ENCODE measurements at places on chromosomes 4 and X. TPM values are rescaled to one million over a fixed set of nuclear protein-coding genes. Genes with fewer than 3 reads are reported as not detected.

Gene QRFPR
- 0.61 TPM for total RNA-seq

- no peak overlapping the region for H3K27ac ChIP-seq
- DNase-seq = no peak
- H3K36me3 ChIP-seq = no peaks in the 10 kb centered on the region
These were observed 132.2 kb downstream of the SLC10A7 start for GRCh38 chr4:146389561-146389960.

Gene POU3F4
- not detected for total RNA-seq

GRCh38 chr4:2320152-2320551 is 58.2 kb upstream of the MXD4 start:
- H3K36me3 ChIP-seq = no peaks in the 10 kb centered on the region
- DNase-seq = no peak
- no peaks in the 10 kb centered on the region for H3K27me3 ChIP-seq
- H3K4me3 ChIP-seq = no peak overlapping the region
- no peaks in the 10 kb centered on the region for H3K4me1 ChIP-seq
- no peak overlapping the region for H3K27ac ChIP-seq

DNA sequence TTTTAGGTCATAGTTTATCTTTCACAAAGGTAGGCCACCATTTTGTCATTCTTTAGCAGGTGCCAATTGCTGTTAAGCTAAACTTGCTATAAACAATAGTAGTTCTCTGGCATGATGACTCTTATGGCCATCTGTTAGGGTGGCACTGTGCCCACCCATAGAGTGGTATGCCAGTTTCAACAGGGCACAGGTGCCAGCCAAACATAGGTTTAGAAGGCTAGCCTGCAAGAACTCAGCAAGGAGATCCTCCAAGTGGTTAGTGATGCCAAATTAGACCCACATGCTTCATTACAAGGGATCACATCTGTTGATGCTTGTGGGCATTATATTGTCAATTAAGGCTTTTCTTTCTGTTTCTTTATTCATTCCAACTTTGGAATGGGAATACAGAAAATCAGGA is 204.5 kb downstream of the FMR1NB start:
- no peaks in the 10 kb centered on the region for H3K27me3 ChIP-seq
- no peaks in the 10 kb centered on the region for H3K36me3 ChIP-seq
- H3K27ac ChIP-seq = no peak overlapping the region

Gene C4orf50
- 0.28 TPM for total RNA-seq

Gene AFM
- total RNA-seq = not detected

DNA sequence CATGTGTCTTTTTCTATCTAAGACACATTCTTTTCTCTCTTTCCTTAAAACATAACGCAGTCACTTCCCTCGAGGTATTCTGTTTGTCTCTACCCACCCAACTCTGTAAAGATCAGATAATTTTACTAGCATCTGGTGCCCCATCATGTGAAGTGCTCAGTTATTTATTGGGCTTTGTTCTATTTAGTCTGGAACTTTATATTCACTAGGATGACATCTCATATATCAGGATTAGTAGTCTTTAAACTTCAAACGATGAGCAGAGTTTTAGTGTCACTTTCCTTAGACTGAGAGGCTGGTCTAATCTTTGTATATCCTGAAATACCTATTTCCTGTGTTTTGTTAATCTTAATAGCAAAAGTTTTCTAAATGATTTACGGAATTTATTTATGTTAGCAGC is 445.5 kb upstream of the NDST3 start:
- H3K4me3 ChIP-seq = no peak overlapping the region
- DNase-seq = no peak
- no peaks in the 10 kb centered on the region for H3K27me3 ChIP-seq
- no peaks in the 10 kb centered on the region for H3K36me3 ChIP-seq

GRCh38 chr4:61245069-61245714 is 45.1 kb downstream of the ADGRL3 start:
- peak overlapping the region; percentile 5 for H3K27ac ChIP-seq
- H3K36me3 ChIP-seq = no peaks in the 10 kb centered on the region
- no peak overlapping the region for H3K4me3 ChIP-seq

DNA sequence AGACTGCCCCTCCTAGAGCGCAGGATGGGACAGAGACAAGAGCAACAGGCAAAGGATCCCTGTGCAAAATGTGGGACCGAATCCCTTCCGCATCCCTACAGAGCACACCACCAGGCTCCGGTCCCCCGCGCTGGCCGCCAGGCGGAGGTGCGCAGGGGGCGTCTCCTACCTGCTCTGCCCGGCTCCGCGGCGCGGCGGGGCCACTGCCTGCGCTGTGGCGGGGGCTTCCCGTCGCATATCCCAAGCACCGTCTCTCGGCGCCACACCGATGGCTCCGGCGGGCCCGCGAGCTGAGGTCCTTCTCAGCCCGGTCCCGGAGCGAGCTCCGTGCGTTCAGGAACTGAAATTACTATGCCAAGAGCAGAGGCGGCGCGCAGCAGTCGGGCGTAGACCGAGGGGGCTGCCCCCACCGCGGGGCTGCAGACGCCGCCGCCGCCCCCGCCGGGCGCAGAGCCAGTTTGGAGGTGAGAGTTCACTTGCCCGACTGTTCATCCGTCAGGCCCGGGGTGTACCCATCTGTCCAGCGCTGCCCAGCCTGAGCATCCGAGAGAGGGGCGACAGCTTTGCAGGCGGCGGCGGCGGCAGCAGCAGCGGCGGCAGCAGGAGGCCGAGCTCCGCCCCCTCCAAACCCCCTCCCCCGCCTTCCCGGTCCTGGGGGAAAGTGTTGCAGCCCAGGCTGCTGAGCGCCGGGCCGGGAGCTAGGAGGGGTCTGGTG is at the start of gene GPRIN3:
TSS of gene GPRIN3 (minus strand) at position 355 of the 715 bp plus-strand sequence. CDS start 57,690 bp downstream, outside the sequence.
- H3K4me1 ChIP-seq = no peaks in the 10 kb centered on the region

Gene EMD
- 7.7 TPM for total RNA-seq

GRCh38 chrX:38891641-38892413 is 90.6 kb downstream of the MID1IP1 start:
- no peak overlapping the region for H3K4me3 ChIP-seq
- no peaks in the 10 kb centered on the region for H3K4me1 ChIP-seq
- H3K27me3 ChIP-seq = peaks cover 10% of the 10 kb centered on the region
- H3K36me3 ChIP-seq = no peaks in the 10 kb centered on the region
- DNase-seq = no peak

DNA sequence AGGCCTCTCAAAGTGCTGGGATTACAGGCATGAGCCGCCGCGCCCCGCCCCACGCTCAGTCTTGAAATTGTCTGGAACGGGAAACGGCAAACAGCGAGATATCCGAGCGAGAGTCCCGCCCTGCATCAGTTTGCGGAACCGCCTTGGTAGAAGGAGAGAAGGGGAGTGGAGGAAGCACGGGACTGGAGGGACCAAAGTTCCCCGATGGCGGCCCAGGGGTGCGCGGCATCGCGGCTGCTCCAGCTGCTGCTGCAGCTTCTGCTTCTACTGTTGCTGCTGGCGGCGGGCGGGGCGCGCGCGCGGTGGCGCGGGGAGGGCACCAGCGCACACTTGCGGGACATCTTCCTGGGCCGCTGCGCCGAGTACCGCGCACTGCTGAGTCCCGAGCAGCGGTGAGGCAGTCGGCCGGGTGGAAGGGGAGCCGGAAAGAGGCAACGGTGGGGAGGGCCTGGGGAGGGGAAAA is at the start of gene BST1:
TSS of gene BST1 (plus strand) at position 125 of the 463 bp plus-strand sequence. CDS start at position 205, 80 bp downstream.
- H3K4me1 ChIP-seq = peaks cover 6% of the 10 kb centered on the region
- H3K36me3 ChIP-seq = no peaks in the 10 kb centered on the region
- H3K4me3 ChIP-seq = no peak within 1 kb of the TSS
- no peak within 1 kb of the TSS for H3K27ac ChIP-seq
- H3K27me3 ChIP-seq = no peaks in the 10 kb centered on the region

- H3K4me3 ChIP-seq = no peak overlapping the region
- H3K27ac ChIP-seq = no peak overlapping the region
- DNase-seq = no peak
- H3K4me1 ChIP-seq = no peaks in the 10 kb centered on the region
- no peaks in the 10 kb centered on the region for H3K27me3 ChIP-seq
These were observed 84.5 kb upstream of the ATXN3L start for GRCh38 chrX:13404364-13404763.

DNA sequence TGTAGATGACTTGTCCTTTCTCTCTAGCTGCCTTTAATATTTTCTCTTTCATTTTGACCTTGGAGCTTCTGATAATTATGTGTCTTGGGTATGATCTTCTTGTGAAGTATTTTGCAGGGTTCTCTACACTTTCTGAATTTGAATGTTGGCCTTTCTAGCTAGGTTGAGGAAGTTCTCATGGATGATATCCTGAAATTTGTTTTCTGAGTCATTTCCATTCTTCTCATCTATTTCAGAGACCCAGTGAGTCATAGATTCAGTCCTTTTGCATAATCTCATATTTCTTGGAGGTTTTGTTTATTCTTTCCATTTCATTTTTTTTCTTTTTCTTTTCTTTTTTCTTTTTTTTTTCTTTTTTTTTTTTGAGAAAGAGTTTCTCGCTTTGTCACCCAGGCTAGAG is 585.7 kb upstream of the PABPC4L start:
- no peaks in the 10 kb centered on the region for H3K4me1 ChIP-seq
- no peak for DNase-seq
- H3K27ac ChIP-seq = no peak overlapping the region
- no peaks in the 10 kb centered on the region for H3K27me3 ChIP-seq
- no peak overlapping the region for H3K4me3 ChIP-seq

Gene ADGRG2
- total RNA-seq = 0.28 TPM

DNA sequence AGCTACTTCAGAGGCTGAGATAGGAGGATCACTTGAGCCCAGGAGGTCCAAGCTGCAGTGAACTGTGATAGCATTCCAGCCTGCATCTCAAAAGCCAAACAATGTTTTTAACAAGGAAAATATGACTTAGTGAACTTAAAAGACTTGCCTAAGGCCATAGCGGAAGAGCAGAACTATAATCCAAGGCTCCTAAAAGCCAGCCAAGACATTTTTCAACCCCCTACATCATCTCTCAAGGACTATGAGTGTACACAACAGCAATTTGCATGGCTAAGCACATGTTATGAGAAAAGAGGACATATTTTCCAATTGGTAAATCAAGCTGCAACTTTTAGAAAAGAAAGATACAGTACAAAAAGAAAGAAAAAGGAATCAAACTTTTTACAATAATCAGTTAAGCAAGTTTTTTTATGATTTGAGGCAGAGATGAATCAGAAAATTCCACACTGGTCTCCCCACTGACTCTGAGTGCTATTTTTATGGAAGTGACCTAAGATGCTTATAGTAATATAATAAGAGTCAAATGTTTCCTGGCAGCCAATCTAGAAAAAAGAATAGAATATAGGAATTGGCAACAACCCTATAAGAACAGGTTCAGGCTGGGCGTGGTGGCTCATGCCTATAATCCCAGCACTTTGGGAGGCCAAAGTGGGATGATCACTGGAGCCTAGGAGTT is 9.8 kb upstream of the ACOT9 start:
- no peaks in the 10 kb centered on the region for H3K36me3 ChIP-seq
- H3K4me1 ChIP-seq = no peaks in the 10 kb centered on the region
- no peak overlapping the region for H3K27ac ChIP-seq
- no peaks in the 10 kb centered on the region for H3K27me3 ChIP-seq
- no peak overlapping the region for H3K4me3 ChIP-seq
- DNase-seq = no peak

DNA sequence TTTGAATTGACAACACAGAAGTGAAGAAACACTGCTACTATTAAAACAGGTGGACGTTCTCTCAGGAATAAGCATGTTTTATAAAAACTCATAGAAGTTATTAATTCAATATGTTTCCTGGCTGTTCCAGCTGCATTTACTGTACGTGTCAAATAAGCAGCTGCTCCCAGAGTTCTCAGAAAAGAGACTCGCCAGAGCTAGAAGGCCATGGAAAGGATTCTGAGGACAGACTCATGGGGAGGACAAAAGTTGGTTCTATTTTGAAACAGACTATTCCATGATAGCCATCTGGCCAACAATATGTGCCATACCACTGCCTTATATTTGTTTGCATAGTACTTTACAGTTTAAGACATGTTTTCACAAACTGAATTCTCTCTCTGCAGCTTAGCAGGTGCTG is 136.5 kb downstream of the NR3C2 start:
- no peaks in the 10 kb centered on the region for H3K36me3 ChIP-seq
- H3K27me3 ChIP-seq = no peaks in the 10 kb centered on the region
- H3K27ac ChIP-seq = no peak overlapping the region
- DNase-seq = no peak
- no peak overlapping the region for H3K4me3 ChIP-seq

- H3K27me3 ChIP-seq = peaks cover 5% of the 10 kb centered on the region
- H3K4me1 ChIP-seq = no peaks in the 10 kb centered on the region
- H3K4me3 ChIP-seq = no peak overlapping the region
- H3K27ac ChIP-seq = no peak overlapping the region
These were observed 294.3 kb downstream of the GUCY2F start for GRCh38 chrX:109187473-109188168.

Gene FAM9C
- not detected for total RNA-seq

Gene BST1
- total RNA-seq = 4.0 TPM

- no peak overlapping the region for H3K4me3 ChIP-seq
- no peaks in the 10 kb centered on the region for H3K27me3 ChIP-seq
- H3K4me1 ChIP-seq = no peaks in the 10 kb centered on the region
- no peak overlapping the region for H3K27ac ChIP-seq
These were observed 68.0 kb upstream of the MAP9 start for GRCh38 chr4:155444721-155445120.
